ENCODE measurements at places on chromosomes 2 and 18.

- no peak for DNase-seq
Measured at GRCh38 chr2:31286230-31286629, 52.3 kb downstream of the EHD3 start.

DNA sequence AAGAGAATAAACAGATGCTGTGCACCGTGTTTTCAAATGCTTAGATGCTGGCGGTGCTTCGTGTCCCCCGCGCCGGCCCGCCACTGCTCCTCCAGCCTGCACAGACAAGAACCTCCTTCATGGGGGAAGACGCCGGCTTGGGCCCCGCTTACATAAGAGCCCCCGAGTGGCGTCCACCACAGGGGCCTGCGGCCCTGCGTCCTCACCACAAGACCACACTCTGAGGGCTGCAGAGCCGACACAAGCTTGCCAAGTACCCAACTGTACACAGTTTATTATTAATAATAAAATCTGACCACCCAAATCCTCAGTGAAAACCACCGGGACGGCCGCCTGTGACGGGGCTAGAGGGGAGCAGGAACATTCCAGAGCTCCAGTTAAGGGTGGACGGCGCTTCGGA lies 232.2 kb downstream of the HDAC4 start:
- DNase-seq: no peak

- no peak for DNase-seq
Measured at GRCh38 chr2:104909317-104909716, 55.4 kb downstream of the POU3F3 start.

- no peak for DNase-seq
Measured at GRCh38 chr18:23844991-23845680, 155.9 kb downstream of the LAMA3 start.

DNA sequence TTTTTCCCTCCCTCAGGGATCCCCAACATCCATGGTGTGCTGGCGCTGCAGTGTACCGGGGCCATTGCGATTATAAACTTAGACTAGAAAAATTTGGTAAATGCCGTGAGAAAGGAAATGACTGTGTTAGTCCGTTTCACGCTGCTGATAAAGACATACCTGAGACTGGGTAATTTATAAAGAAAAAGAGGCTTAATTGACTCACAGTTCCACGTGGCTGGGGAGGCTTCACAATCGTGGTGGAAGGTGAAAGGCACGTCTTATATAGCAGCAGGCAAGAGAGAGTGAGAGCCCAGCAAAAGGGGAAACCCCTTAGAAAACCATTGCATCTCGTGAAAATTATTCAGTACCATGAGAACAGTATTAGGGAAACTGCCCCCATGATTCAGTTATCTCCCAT lies 44.3 kb downstream of the NTSR2 start:
- DNase-seq: no peak

DNA sequence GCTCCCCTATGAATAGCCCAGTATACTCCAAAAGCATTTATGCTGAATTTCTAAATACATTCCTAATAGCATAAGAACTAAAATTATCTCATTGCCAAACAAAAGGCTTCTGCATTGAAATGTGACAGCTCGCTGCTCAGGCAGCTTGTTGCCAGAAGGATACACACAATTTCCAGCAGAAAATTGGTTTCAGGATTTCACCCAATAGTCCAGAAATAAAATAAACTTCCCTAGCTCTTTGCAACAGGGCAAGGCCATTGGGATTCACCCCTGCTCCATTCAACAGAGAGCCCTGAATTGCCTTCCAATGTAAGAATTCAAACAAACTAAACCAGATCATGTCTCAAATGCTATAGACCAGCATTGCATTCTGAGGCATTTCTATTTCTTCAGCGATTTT lies 70.7 kb downstream of the RBM43 start:
- DNase-seq: no peak

GRCh38 chr2:181850936-181851560 lies 40.5 kb upstream of the ITPRID2 start:
- no peak for DNase-seq

DNA sequence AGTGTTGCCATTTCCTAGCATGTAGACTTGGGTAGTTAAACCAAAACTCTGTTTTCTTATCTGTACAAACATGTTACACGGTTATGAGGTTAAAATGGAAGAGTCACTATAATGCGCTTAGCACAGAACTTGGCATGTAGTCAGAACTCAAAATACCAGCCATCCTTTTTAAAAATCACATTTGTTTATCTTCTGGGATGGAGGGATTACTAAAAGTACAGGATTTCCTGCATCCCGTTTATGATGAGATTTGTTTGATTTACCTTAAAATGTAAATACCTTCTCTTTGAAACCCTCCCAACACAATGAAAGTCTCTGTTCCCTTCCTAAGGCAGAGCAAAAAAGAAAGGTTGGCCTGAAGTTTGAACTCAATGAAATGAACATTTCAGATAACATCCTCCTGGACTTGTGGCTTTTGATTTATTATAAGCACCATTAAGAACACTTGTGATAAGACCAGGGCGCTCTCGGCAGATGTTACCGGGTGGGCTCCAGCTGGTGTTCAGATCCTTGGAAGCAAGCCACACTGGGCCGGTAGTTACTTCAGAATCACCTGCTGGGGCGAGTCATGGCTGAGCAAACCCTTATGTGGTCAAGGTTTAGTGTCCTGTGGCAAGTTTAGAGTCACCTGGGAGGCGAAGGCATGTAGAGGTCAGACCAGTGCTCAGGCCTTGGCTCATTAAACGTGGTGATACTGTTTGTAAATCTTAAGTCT lies 105.7 kb downstream of the MGAT5 start:
- DNase-seq: no peak

DNA sequence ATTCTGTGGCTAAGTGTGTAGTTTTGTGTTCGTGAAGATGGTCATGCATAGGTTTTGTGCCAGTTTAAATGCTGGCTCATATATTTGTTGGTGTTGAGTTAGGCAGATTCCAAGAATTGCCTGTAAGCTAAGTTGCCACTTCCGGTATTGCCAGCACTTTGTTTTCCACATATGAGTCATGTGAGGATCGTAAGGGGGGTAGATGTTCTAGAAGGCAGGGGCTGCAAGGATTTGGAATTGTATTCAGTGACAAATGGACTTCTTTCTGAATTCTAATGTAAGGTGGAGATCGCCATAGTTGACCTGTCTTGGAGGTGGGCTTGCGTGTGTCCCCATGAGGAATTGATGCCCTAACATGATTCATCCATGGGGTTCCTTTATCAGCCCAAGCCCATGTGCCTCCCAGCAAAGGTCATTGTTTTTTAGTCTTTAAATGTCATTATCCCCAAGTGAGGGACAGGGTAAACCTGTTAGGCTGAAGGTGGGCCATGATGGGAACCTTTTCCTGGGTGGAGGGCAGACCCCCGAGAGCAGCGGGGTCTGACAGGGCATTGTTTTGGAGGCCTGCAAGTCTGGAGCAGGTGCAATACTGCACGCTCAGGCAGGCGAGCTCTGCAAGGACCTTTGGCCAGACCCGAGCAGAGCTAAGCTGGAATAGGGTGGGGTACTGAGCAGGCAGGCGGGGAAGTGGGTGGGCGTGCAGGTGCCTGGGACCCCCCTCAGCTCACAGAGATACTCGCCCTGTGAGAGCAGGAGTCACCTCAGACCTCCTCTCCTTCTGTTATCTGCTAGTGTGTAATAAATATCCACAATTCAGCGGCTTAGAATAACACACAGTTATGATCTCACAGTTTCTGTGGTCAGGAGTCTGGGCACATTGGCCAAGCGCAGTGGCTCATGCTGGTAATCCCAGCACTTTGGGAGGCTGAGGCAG lies 77.4 kb downstream of the LRRFIP1 start:
- peak; percentile 20 for DNase-seq

DNA sequence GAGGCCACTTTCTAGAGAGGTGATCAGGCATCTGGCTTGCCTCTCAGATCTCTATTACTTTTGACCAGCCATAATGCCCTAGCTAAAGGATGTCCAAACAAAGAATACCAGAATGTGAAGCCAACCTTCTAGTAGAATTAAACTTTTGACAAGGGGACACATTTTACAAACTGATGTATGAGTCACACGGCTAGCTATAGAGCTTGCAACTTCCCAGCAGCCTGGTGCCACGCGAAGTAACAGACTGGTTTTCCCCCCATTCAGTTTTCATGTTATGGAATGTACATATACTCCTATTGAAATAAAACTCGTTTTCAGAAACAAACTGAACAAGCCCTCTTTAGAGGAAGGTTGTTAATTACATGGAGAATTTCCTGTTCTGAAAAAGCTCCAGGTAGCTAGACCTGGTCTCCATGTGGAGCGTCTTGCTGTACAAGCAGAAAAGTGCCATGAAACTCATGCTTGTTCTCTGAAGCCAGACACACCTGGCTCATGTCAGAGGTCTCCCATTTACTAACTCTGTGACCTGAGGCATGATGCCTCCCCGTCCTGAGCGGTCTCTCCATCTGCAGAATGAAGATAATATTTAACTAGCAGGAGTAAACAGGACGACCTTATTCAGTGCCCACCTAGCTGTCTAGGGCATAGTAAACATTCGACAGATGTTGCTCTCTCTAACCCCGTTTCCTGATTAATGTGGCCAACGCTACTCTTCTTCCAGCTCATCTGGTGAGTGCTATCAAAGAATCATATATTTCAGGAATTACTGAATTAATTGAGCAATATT lies 81.5 kb upstream of the MAP3K20 start:
- DNase-seq: no peak

DNA sequence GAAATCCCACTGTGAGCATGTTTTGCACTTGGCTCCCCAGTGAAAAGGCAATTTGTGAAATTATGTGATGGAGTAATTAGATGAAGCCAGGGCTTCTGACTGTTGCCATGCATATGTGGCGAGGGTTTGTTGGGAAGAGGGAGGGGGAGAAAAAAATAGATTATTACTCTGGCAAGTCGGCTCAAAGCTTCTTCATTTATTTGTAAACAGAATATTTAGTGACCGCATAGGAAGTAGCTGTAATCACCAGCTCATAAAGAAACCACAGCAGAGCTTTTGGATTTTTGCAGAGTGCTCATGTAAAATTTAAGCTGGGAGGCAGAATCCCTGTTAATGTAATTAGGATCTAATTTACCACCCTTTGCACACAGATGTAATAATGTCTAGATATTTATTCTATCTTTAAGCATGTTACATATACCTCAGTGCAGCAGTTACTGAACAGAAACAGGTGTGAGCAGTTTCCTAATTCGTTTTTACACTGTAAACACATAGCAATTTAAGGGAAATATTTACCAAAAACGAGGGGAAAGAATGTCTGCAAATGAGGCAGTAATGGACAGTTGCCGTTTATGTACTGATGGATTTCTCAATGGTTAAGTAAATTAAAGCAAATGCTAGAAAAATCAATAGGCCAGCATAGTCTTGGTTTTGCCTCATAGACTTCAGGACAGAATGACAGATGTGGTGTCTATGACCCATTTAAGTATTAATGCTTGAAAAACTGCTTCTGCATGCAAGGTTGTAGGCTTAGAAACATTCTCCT lies 87.9 kb downstream of the MEIS1 start:
- no peak for DNase-seq

All from CD4-positive, alpha-beta T cell treated with Interleukin-4 for 4 hours (primary cell).